Nucleus accumbens (tissue), 56 donors: ENCODE measurements at places on chromosomes 16 and 17.

GRCh38 chr17:57050306-57050705, 34.7 kb upstream of the AKAP1 start:
- DNase-seq = no peak

DNA sequence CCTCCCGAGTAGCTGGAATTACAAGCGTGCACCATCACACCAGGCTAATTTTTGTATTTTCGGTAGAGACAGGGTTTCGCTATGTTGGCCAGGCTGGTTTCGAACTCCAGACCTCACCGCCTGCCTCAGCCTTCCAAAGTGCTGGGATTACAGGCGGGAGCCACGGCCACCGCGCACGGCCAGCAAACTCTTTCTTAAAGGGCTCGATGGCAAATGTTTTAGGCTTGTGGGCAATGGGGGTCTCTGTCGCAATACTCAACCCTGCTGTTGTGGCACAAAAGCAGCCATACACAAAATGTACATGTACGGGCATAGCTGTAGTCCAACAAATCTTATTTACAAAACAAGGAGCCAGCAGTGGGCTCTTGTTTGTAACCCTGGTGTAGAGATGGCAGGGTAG, 18.4 kb downstream of the PARN start:
- DNase-seq = no peak

DNA sequence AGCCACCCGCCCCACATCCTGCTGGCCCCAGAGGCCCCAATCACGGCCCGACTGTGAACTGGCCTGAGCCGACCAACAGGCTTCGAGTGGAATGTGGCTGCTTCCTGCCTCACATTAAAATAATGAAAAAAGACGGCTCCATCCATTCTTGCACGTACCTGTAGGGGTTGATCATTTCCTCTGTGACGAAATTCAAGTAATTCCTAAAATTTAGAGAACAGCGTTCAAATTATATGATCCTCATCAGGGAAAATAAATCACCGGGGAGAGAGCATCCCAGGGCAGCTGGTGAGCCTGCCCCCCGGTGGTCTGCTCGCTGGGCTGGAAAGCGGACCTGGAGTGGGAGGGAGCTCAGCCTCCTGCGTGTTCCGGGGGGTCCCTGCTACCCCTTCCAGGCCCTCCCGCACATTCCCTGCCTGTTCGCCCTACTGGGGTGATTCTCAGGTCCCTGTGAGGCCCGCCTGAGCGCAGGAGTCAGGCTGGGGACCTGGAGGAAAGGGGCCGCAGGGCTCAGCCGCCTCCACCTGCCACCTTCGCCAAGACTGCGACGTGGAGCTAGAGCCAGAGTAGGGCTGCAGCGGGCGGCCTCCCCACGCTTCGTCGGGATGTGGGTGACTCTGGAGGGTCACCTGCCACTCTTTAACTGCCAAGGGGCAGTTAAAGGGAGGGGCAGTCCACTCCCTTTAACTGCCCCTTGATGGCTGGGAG, 28.9 kb downstream of the SLC7A5 start:
- no peak for DNase-seq

DNA sequence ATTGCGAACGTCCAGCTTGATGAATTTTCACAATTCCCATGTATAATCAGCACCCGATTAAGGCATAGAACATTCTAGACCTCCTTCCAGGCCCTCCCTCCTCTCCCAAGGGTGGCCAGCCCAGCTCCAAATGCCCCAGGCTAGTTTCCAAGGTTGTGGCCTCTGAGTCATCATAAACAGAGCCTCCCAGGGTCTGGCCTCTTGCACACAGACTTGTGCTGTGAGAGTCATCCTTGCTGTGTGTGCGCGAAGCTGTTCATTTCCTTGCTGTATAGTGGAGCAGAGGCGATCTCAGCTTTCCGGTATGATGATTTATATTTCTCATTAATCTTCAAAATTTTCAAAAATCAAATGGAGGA, 20.5 kb upstream of the JPH3 start:
- no peak for DNase-seq

DNA sequence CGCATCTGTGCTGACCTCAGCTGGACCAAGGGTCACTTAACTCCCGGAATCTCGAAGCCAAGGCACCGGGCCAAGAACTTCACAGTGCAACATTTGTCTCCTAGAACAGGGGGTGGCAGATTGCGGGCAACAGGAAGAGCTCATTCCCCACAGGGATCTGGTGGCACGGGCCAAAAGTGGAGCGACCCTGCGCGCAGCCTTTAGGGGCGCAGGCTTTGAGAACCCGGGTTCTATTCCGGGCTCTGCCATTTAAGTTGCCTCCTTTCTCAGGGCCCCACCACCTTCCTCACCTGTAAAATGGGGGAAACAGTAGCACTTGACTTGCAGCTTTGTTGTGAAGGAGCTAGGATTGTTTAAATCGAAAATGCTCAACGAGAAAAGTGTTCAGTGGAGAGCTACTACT, 651 bp downstream of the SHMT1 start:
- peak; percentile 86 for DNase-seq

DNA sequence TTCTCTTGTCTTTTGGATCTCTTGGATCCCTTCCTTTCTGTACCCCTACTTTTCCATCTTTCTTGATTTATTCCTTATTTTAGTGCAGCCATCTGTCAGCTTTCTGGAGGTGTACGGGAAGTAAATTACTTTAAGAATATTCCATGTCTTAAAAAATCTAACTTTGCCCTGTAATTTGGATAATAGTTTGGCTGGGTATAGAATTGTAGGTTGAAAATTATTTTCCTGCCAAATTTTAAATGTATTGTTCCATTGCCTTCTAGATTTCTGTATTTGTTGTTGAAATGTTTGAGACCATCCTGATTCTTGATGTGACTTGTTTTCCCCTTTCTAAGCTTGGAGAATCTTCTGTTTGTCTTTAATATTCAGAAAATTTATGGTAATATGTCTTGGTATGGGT, 2.1 kb downstream of the DDX19B start:
- no peak for DNase-seq

- no peak for DNase-seq
Observed at GRCh38 chr17:66240013-66240412, 10.8 kb upstream of the APOH start.

DNA sequence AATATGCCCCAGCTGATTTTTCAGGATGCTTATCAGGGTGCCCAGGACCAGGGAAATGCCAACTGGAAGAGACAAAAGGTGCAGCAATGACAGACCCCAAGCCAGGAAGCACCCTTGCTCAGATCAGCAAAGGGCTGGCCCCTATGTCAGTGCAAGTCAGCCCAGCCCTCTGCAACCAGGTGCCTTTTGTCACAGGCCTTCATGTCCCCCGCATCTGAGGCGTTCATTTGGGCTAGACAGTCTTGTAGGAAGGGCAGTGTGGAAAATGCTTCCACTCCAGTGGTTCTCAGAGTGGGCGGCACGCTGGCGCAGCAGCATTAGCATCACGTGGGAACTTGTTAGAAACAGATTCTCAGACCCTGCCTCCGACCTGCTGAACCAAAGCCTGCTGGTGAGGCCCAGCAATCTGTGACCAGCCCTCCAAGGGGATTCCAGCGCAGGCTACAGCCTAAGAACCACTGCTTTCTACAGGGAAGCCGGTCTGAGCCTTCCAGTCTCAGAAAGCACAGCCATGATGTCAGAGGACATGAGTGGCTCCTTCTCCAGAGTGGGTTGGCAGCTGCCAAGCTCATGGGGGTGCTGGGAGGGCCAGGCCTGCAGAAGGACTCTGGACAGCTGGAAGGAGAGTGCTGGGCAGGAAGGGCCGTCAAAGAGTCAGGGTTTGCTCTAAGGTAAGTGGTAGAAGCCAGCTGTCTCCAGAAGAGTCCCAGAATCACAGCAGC, 13.1 kb downstream of the SLC47A2 start:
- no peak for DNase-seq

DNA sequence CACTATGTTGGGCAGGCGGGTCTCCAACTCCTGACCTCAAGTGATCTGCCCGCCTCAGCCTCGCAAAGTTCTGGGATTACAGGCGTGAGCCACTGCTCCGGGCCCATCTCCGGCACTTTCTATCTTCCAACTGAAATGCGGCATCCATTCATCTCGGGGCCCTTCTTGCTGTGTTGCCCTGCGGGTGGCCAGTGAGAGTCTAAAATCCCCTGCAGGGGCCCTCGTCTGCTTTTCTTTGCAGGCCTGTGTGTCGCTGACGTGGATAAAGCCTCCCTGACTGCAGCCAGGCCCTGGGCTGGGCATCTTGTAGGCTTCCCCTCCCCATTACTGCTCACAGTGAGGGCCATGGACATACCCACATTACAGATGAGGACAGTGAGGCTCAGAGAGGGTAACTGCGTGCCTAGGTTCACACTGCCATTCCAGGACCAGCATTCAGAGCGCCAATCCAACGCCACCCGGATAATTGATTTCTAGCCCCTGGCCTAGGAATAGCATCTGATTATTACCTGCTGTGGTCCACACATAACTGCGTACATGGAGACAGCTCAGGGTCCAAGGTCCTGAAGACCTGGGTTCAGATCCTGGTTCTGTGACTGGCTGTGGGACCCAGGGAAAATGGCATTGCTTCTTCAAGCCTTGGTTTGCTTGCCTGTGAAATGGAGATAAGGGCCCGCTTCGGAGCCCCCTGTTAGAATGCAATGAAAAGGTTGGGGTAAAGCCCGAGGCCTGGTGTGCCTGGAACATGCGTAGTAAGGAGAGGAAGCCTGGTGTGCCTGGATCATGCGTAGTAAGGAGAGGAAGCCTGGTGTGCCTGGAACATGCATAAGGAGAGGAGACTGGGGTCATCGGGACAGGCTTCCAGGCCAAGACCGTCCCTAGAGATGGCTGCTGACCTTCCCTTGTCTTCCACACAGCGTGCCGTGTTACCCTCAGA, 25.0 kb downstream of the CRISPLD2 start:
- no peak for DNase-seq

DNA sequence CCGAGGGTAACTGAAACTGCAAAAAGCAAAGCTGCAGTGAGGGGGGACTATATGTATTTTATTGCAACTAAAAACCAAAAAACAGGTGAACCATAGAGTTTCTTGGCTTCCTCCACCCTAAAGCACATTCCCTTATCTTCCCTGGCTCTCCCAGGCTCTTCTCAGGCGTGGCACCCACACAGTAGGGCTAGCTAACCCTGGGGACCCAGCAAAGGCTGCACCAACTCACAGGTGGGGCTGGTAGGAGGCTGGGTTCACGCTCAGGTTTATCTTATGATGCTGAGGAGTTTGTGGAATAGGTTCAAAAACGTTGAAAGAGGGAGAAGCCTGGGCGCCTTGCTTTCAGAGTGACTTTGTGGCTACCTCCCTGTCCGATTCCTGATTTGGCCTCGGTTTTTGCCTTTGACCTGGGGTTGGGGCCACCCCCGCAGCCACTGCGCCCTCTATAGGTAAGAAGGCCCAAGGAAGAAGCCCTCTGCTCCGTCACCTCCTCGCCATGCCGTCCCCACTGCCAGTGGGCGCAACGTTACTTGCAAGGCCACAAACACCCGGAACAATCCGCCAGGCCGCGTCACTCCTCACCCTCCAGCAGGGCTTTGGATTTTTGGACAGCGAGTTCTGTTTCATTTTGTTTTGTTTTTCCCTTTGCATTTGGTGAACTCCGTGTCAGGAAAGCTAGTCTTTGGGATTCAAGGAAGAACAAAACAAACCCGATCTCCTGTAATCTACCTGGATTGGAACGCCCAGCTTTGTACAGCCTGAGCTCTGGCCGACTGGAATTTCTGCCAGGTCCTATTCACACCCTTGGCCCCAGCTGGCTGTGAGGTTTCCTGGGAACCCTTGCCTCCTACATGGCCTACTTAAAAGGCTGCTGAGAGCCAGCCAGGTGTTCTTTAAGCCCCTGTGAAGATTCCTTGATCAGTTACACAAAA, 60.8 kb downstream of the TBC1D16 start:
- no peak for DNase-seq

- DNase-seq = no peak
Observed at GRCh38 chr17:76789235-76789788, 51.4 kb downstream of the MFSD11 start.

DNA sequence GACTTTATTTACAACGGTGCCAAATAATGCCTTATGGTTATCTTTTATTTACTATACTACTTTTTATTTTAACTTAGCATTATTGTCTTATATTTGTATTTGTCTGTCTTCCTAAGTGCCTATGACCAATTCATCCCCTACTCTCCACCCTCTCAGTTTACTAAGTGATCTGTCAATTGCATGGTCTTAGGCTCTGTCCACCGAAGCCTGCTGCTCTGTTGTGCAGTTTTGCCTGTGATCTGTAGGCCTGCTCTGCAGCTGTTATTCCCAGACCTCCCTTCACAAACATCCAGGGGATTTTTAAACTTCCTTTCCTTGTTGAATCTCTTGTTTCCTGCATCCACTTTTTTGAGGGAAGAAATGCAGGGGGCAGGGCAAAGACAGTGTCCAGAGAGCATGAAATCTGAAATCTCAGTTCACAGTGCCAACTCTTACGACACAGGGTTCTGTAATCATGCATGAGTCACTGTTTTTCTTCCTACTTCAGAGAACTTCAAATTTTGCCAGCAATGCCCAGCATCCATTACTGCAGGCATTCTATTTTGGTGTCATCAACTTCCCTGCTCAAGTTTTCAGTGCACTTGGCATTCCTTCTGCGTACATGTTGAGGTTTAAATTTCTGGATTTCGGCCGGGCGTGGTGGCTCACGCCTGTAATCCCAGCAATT, 11.4 kb downstream of the SLFN5 start:
- no peak for DNase-seq

DNA sequence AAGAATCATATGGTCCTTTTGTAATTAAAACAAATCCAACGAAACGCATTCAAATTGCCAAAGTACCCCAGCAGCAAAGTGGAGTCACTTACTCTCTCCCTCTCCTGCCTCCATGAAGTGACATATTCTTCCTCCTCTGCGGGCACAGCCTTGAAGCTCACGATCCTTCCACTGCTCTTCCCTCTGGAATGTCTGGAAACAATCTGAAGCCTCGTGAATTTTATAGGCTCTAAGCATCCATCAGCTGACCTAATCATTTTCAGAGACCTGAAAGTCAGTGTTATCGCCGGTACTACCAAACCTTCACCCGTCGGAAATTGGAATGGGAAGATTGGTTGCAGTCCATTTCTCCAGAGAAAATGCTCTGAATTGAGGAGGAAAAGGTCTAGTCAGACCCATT, 134.5 kb upstream of the FOXF1 start:
- DNase-seq = no peak

DNA sequence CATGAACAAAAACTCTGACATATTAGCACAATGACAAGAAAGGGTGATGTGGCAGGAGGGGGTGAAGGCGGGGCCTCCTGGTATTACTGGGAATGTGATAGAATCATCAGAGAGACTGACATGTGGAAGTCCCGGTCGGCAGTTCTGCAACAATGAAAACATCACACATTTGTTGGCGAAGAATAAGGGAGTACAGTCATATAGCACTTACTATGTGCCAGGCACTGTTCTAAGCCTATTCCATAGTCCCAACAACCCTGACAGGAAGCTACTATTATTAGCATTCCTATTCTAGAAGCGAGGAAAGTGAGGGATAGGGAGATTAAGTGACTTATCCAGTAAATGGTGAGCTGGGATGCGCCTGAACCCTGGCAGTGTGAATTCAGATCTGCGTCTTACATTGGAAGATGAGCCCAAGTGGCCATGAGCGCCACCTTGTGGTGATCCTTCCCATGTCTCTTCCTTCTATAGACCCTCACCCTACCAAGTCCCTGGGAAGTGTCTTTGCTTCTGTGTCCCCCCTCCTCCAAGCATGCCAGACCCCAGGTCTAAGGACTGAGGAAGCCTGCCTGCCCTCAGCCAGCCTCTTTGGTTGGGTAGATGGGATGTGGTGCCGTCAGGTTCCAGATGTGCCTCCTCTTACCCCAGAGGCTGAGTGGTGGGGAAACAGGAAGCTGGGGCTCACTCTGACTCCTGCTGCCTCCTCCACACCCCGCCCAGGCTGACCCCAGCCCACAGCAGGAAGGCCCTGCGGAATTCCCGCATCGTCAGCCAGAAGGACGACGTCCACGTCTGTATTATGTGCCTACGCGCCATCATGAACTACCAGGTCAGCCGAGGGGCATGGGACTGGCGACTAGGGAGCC, 14.0 kb downstream of the FMNL1 start:
- DNase-seq = no peak

- no peak for DNase-seq
Observed at GRCh38 chr17:75475851-75476250, 19.4 kb downstream of the TMEM94 start.
